ENCODE measurements at places on chromosomes 6 and 20.

- DNase-seq, result no peak
Measured at GRCh38 chr6:135043846-135044245, 10.8 kb downstream of the HBS1L start.

GRCh38 chr6:73258721-73259120 lies 4.3 kb downstream of the KHDC1 start:
- DNase-seq, result peak; percentile 5

DNA sequence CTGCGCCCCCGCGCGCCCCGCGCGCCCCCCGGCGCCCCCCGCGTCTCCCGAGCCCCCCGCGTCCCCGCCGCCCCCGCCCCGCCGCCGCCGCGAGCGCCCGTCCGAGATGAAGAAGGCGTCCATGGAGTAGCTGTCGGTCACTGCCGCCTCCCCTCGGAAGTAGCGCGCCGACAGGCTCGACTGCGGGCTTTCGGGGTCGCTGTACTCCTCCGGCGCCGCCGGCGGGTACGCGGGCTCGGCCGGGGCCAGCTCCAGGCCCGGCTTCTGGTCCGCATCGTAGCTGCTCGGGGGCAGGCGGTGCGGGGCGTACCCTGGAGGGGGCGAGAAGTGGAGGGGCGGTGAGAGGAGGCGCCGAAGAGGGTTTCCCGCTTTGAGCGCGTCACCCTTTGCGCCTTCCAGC lies 11.2 kb upstream of the SRXN1 start:
- no peak for DNase-seq

- DNase-seq, result peak; percentile 13
Measured at GRCh38 chr6:162478192-162478671, 249.3 kb downstream of the PRKN start.

DNA sequence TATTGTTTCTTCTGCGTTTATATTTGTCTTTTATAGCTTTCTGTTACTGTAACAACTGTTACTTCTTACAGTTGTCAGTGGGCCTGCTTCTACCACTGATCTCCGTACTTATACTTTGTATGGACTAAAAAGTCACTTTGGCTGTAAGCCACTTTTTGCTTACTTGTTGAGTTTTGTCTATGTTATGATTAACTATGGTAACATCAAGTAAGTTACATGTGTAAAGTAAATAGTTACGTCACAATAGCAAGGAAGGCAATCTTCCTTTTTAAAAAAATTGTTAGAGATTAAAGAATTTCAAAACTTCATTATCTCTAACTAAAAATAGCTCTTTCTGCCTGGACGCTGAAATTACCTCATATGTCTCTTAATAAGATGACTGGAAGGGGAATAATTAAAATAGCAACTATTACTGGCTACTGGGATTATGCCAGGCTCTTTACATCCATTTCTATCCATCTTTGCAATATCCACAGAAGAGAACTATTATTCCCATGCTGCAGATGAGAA lies 10.9 kb downstream of the TFB1M start:
- no peak for DNase-seq

DNA sequence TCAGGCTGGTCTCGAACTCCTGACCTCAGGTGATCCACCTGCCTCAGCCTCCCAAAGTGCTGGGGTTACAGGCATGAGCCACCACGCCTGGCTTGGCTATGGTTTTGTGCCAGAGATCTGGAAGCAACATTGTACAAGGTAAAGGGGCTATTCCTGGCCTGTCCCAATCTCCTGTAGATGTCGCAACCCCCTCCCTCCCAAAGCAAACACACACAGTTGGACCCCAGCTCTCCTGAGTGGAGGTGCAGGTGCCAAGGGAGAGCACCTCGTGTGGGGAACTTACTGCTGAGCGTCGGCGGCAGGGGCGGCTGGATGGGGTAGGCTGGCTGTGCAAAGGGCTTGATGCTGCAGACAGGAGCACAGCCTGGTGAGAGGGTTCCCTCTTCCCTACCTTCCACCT lies 8.8 kb downstream of the RPL10A start:
- DNase-seq, result no peak

GRCh38 chr20:10864076-10864672 lies 190.4 kb upstream of the JAG1 start:
- DNase-seq, result no peak

GRCh38 chr20:23856736-23857135 lies 22.8 kb downstream of the CST5 start:
- no peak for DNase-seq

- no peak for DNase-seq
Measured at GRCh38 chr20:52305024-52305645, 113.6 kb upstream of the ZFP64 start.

DNA sequence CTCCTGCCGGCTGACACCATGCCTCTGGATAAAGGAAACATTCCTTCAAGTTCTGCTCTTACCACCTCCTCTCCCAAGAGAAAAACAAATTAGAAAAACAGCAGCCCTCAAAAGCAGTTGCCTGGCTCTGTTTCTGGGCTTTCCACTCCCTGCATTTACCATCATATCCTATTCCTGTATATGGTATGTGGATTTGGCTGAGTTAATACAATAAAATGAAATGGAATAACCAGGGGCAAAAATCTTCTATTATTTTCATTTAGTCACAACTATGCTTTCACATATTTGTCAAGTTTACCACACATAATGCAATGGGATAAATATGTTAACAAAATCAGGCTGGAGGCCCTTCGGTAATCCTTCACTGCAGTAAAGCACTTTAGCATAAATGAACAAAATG lies 34.3 kb downstream of the COL12A1 start:
- DNase-seq, result peak; percentile 7

GRCh38 chr20:13183005-13183404 lies 38.1 kb upstream of the ISM1 start:
- no peak for DNase-seq

- DNase-seq, result no peak
Measured at GRCh38 chr6:13289789-13290318, 38.5 kb downstream of the TBC1D7 start.

DNA sequence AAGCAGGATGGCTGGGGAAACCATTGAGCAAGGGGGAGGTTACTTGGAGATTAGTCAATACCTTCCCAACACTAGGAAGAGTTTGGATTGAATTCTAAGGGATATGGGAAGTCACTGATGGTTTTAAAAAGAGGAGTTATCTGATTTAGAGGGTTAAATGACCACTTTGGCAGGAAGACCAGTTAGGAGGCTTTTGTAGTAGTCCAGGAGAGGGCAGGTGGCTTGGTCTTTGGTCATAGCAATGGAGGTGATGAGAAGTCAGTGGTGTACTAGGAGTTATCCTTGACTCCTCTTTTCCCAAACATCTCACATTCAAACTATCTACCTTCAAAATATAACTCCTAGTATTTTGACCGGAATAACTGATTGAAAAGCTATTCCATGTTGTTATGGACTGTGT lies 644.1 kb downstream of the UTRN start:
- no peak for DNase-seq

DNA sequence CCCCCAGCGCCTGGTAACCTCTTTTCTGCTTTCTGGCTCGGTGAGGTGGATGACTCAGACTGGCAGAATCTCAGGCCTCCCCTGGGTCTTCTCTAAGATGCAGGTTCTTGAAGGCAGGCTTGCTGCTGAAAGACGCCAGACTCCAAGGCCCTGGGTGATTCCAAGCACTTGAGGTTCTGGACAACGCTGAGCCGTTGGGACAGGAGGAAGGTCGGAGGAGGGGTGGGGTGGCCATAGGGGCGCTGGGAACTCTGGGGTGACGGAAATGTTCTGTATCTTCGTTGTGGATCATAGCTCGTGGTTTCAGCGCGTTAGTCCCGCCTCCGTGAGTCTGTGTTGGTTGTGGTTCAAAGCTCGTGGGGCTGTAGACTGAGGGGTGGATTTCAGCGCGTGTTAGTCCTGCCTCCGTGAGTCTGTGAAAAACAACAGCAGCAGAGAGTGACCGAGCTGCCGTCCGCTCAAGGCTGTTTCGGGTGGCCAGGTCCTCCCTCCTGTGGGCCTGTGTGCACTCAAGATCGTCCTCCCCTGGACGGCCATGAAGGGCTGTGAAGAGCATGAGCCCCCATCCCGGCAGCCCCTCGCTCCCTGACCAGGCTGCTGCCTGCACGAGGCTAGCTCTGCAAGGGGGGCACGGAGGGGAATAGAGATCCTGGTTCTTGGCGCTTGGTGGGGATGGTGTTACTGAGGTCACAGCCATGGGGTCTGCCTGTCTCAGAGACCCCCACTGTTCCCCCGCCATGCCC lies 7.7 kb downstream of the NTSR1 start:
- no peak for DNase-seq

DNA sequence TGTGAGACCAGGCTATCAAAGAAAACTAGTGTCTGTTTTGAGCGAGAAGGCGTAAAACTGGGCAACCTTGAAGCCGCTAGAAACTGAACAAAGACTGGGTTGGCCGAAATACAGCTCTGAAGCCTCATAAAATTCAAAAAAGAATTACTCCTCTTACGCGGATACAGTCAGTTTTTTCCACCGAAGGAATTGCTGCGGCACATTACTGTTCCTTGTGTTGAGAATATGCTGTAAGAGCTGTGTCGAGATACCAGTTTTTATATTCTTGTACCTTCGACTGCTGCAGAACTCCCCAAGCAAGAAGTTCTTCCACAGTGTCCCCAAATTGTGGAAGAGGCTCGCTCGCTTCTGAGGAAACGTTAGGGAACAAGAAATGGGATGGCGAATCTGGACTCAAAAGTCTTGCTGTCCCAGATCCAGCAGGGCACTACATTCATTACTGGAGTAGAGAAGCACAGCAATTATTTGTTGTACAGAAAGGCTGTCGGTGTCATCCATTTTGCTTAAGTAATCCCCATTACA lies 523 bp upstream of the COX7A2 start:
- DNase-seq, result no peak

DNA sequence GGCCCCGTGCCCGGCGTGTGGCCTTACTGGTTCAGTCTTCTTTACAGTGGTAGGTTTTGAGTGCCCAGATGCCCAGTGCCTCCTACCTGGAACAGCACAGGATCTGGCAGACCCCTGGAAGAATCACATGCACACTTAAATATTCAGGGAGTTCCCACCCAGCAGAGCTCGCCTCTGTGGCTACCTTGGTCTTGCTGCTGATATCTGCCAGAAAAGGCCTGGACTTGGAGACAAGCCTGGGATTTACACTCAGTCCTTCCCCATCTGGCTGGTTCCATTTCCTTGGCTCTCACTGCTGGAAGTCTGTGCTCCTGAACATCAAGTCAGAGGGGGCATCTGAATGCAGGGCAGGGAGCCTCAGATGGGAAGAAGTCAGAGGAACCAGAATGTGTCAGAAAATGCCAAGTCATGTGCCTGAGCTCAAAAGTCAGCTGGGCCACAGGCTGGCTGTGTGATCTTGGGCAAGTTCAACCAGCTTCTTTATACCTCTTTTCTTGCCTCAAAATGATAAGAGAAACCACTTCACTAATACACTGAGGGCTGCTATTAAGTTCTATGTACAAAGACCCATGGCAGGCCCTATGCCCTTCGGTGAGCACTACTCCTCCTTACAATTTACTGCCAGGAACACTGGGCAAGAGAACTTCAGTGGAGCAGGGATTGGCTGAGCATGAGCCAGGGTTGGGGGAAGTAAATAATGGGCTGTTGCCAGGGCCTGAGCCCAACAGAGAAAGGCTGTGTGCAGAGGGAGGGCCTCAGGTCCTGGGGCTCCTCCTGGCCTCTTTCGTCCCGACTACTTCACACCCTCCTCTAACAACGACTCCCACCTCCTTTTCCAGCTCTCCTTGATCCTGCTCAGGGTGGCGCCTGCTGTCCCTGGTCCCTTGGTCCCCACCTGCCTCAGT lies 158.1 kb upstream of the PROKR2 start:
- DNase-seq, result no peak
